Urinary bladder (tissue), 4 donors: ENCODE measurements at places on chromosomes 7 and 10. TPM values are rescaled to one million over a fixed set of nuclear protein-coding genes. Genes with fewer than 3 reads are reported as not detected.

The C7orf57 gene
- 0.21 TPM for total RNA-seq

The TDRD1 gene
- total RNA-seq, result 0.53 TPM

The PMS2 gene
- total RNA-seq, result 16.5 TPM

The RASSF4 gene
- total RNA-seq, result 12.2 TPM

The STOX1 gene
- total RNA-seq, result 4.7 TPM

The STEAP1B gene
- 3.2 TPM for total RNA-seq

The TMEM140 gene
- total RNA-seq, result 9.2 TPM

The WEE2 gene
- total RNA-seq, result 0.42 TPM
